ENCODE measurements at places on chromosomes 2 and 18. TPM values are rescaled to one million over a fixed set of nuclear protein-coding genes. Genes with fewer than 3 reads are reported as not detected.

DNA sequence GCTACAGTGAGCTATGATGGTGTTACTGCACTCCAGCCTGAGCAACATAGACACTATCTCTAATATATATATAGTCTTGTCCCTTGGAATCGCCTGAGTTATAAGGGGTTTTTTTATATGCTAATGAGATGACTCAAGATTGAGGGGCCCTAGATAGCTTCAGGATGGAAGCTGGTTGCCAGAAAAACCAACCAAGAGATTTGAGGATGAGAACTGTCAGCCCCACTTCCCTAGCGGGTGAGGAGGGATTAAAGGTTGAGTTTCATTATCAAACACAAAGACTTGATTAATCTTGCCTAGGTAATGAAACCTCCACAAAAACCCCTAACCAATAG, 12.6 kb upstream of the GALM start:
- no peaks in the 10 kb centered on the region for H3K36me3 ChIP-seq
- DNase-seq: no peak
- H3K27me3 ChIP-seq: peaks cover 8% of the 10 kb centered on the region
- H3K4me3 ChIP-seq: no peak overlapping the region
- no peak overlapping the region for H3K27ac ChIP-seq
- H3K4me1 ChIP-seq: no peaks in the 10 kb centered on the region

DNA sequence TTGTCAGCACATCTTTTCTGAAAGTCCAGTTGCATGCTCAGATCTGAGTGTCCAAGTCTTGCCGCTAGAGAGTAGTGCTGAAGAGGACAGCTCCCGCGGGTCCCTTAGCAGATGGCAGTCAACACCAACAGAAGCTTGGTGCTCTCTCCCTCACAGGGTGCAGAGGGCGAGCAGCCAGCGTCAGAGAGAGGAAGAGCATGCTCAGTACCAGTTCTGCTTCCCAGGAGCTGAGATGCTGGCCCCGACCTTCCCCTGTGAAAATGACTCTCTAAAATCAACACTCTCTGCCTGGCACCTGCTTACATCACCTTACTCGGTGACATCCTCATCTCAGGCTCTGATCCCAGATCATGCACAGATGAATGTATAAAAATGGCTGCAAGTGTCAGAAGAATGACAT, 86.0 kb upstream of the TWIST2 start:
- H3K4me1 ChIP-seq: no peaks in the 10 kb centered on the region
- H3K36me3 ChIP-seq: no peaks in the 10 kb centered on the region
- peak; percentile 32 for DNase-seq

DNA sequence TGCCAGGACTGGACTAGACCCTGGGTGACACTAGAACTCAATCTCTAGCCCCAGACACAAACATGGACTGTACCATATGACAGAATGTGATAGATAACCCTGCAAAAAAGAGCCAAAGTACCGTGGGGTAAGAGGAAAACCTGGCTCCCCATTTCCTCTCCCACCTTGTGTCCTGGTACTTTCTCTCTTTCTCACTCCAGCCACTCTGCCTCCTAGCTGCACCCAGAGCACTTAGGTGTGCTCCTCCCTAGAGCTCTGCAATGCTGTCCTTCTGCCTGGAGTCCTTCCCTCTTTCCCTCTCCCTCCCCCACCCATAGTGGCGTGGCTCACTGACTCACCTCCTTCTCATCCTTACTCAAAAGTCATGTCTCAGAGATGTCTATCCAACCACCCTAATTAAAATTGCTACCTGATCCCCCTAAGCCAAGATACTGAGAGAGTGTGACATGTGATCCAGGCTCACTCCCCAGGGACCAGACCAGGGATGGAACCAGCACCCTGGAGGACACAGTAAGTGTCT, 171.3 kb downstream of the LOXHD1 start:
- no peaks in the 10 kb centered on the region for H3K36me3 ChIP-seq
- H3K27me3 ChIP-seq: no peaks in the 10 kb centered on the region
- no peak for DNase-seq
- H3K4me3 ChIP-seq: no peak overlapping the region
- H3K4me1 ChIP-seq: no peaks in the 10 kb centered on the region

DNA sequence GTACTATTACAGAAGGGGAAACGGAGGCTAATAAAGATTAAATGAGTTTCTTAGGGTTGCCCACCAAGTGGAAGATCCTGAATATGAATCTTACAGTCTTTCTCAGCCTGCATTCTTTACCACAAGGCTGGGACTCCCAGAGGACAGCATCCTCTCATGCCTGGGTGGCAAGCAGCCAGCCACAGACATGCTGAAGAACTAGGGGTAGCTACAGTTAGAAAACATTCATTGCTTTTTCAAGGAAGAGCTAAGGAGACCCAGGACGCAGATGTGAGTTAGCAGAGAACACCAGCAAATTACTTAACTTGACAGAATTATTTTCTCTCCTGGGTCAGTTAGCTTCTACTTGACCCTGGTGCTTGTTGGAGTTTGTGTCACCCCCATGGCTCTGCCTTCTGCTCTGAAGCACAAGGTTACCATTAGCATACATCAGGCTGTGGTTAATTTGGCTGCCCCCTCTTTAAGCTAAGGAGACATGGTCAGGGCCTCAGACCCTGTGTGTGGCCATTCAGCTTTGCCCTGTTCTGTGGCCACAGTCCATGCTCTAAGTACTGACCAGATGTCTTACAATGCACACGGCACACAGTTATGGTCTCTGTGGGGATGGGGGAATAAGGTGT, 132.3 kb upstream of the TNP1 start:
- no peak overlapping the region for H3K27ac ChIP-seq
- H3K4me1 ChIP-seq: no peaks in the 10 kb centered on the region
- no peaks in the 10 kb centered on the region for H3K27me3 ChIP-seq
- no peak overlapping the region for H3K4me3 ChIP-seq

Gene FAM237A
- total RNA-seq: not detected

Gene TWIST2
- total RNA-seq: 118 TPM

Gene IL37
- total RNA-seq: not detected

Gene CSRNP3
- total RNA-seq: 0.66 TPM

Measured in fibroblast of lung (primary cell).